ENCODE measurements at places on chromosomes 13 and 19.
A peak's percentile ranks its signal among the peaks of the same experiment; 100 is the strongest.

GRCh38 chr13:97367016-97367822 lies 66.8 kb upstream of the RAP2A start:
- peak; percentile 81 for DNase-seq

GRCh38 chr13:48626726-48627451 lies 26.8 kb upstream of the CYSLTR2 start:
- no peak for DNase-seq

- no peak for DNase-seq
Measured at GRCh38 chr13:88601949-88602348, 930.8 kb downstream of the SLITRK5 start.

GRCh38 chr19:35090506-35091214 lies 25.0 kb upstream of the FXYD3 start:
- no peak for DNase-seq

DNA sequence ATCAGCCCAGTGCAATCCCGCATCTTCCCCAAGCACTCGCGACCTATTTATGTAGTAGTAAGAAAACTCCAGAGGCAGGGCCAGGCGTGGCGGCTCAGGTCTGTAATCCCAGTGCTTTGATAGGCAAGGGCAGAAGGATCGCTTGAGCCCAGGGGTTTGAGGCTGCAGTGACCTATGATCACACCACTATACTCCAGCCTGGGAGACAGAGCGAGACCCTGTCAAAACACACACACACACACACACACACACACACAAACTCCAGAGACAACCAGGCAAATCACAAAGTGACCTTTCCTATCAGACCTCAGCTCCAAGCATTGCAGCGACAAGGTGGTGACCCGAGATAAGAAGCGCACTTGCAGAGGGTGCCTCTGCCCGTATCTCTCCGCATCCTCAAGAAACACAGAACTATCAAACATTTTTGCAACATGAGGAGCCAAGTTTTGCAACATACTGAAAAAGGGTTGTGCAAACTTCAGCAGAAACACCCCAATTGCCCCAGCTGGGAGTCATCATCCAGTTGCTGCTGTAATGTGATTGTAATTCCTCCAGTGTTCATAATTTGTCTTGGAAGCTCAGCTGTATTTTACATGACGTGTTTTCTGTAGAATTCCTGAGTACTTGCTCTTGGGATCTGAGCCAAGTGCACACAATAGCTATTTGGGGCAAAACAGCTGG lies 8.7 kb upstream of the KLF2 start:
- peak; percentile 81 for DNase-seq

DNA sequence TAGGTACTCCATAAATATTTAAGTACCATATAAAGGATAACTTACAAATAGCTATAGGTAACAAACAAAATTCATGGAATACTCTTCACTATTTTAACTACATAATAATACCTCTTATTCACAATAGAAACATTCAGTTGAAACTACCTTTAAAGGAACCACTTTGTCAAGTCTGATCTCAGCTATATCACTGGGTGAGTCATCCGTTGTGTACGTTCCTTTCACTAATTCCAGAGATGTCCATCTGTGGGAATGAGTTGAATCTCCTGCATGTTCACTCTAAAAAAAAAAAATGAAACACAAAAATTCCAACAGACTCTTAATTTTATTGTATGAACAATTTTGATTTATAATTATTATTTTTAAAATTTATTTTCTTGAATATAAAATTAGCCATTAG lies 149.4 kb upstream of the FBXL3 start:
- DNase-seq, result no peak

GRCh38 chr13:33286128-33286527 lies 573 bp upstream of the STARD13 start:
- no peak for DNase-seq

- no peak for DNase-seq
Measured at GRCh38 chr19:5654931-5655330, 25.4 kb downstream of the MICOS13 start.

GRCh38 chr19:41936416-41936850 lies 8.2 kb upstream of the ERFL start:
- no peak for DNase-seq

GRCh38 chr13:81408647-81409046 lies 1067.7 kb upstream of the SPRY2 start:
- DNase-seq, result no peak

GRCh38 chr13:103386341-103386740 lies 320.1 kb upstream of the SLC10A2 start:
- DNase-seq, result no peak

- no peak for DNase-seq
Measured at GRCh38 chr19:47582320-47582909, 9.5 kb upstream of the ZNF541 start.

DNA sequence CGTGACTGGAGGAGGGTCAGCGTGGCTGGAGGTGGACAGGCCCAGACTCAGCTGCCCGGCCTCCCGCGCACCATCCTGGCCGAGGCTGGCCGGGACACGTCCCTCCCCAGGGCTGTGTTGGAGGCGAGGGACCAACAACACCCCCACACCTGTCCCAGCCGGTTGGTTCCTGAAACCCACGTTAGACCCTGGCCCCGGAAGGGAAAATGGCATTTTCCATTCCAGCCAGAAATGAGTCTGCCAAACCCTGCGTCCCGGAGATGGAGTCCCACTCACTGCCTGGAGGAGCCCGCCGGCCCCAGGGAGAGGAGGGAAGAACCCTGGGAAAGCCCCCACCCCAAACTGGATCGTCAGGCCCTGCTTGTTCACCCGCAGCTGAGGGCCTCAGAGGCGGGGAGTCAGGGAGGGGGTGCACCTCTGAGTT lies 4.8 kb upstream of the WDR18 start:
- DNase-seq, result no peak

DNA sequence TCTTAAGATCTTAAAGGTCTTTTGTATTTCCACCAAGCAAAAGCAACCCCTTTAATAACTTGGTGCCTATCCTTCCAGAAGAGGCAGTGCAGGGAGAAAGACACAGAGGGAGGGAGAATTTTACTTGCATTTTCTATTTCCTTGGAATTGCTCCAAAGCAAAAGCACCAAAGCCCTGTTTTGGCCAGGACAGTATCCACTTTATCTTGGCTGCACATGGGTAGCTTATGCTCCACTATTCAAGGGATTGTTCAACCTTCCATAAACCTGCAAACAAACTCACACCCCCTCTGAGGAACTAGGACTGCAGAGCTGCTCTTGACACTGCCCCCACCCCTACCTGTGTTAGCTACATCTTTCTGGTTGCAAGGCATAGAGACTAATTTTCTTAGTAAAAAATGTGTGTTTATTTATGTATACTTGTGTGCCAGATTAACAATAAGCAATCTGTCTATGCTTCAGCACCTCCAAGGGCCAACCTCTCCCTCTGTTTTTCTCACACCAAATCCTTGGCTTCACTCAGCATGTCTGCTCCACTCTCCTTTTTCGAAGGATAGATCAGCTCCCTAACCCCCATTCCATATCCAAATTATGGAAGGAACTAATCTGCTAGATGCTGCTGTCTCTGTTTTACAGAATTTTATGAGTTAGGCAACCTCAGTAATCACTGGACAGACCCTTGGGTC lies 68.1 kb upstream of the KLF12 start:
- no peak for DNase-seq
